ENCODE measurements at places on chromosomes 16 and 17. TPM values are rescaled to one million over a fixed set of nuclear protein-coding genes. Genes with fewer than 3 reads are reported as not detected.

COL1A1 gene
- 11.1 TPM for total RNA-seq

TP53TG3F gene
- not detected for total RNA-seq

MT4 gene
- total RNA-seq = not detected

ABCC11 gene
- total RNA-seq = not detected

PERCC1 gene
- not detected for total RNA-seq

PRKCA gene
- total RNA-seq = 10.1 TPM

KIF22 gene
- total RNA-seq = 60.9 TPM

EVI2A gene
- 7.7 TPM for total RNA-seq

SEPTIN1 gene
- total RNA-seq = not detected

MT1H gene
- total RNA-seq = not detected

HIGD1B gene
- total RNA-seq = not detected

FBXO39 gene
- 0.06 TPM for total RNA-seq

HLF gene
- total RNA-seq = 0.53 TPM

DHRS7C gene
- not detected for total RNA-seq

TRPV3 gene
- total RNA-seq = not detected

PRKCB gene
- under 0.01 TPM for total RNA-seq

KRT222 gene
- total RNA-seq = not detected

PPP1R27 gene
- total RNA-seq = not detected

FAM20A gene
- total RNA-seq = not detected

PABPN1L gene
- not detected for total RNA-seq

ITGAD gene
- total RNA-seq = not detected

SDR42E1 gene
- not detected for total RNA-seq

ANKS3 gene
- 6.4 TPM for total RNA-seq

MFAP4 gene
- total RNA-seq = 122 TPM

NPIPB6 gene
- total RNA-seq = not detected

SMPD3 gene
- total RNA-seq = not detected

SCGB1C2 gene
- total RNA-seq = not detected

TERB1 gene
- total RNA-seq = 0.27 TPM

TP53TG3B gene
- total RNA-seq = not detected

KRTAP2-2 gene
- not detected for total RNA-seq

C17orf67 gene
- 0.41 TPM for total RNA-seq

HS3ST4 gene
- not detected for total RNA-seq

KRTAP9-9 gene
- not detected for total RNA-seq

TBC1D3C gene
- not detected for total RNA-seq

KCNG4 gene
- total RNA-seq = not detected

KRT20 gene
- not detected for total RNA-seq

ABCC3 gene
- 15.2 TPM for total RNA-seq

WSB1 gene
- total RNA-seq = 47.7 TPM

TBKBP1 gene
- total RNA-seq = 7.8 TPM

FOXN1 gene
- not detected for total RNA-seq

GNAO1 gene
- 0.68 TPM for total RNA-seq

IGF2BP1 gene
- 6.8 TPM for total RNA-seq

CACNG1 gene
- not detected for total RNA-seq

SYNGR3 gene
- total RNA-seq = 3.4 TPM
